ENCODE measurements at places on chromosomes 1 and 21.

DNA sequence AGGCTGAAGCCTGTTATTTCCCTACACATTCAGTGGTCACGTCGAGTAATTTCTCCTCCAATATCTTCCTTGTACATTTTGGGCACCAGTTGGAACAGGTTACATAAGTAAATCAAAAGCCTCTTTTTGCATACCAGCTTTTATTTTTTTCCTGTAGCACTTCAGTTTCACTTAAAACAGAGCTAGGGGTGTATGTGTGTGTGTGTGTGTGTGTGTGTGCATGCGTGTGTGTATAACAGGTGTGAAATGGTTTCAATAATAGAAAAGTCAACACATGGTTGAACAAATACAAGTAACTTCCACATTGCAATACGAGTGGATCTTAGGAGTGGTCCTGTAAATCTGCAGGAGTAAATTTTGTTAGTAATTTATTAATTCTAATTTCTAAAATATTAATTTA, 3.0 kb upstream of the MAN1A2 start:
- DNase-seq, result no peak

- DNase-seq, result no peak
Measured at GRCh38 chr1:197933647-197934046, 16.5 kb downstream of the LHX9 start.

DNA sequence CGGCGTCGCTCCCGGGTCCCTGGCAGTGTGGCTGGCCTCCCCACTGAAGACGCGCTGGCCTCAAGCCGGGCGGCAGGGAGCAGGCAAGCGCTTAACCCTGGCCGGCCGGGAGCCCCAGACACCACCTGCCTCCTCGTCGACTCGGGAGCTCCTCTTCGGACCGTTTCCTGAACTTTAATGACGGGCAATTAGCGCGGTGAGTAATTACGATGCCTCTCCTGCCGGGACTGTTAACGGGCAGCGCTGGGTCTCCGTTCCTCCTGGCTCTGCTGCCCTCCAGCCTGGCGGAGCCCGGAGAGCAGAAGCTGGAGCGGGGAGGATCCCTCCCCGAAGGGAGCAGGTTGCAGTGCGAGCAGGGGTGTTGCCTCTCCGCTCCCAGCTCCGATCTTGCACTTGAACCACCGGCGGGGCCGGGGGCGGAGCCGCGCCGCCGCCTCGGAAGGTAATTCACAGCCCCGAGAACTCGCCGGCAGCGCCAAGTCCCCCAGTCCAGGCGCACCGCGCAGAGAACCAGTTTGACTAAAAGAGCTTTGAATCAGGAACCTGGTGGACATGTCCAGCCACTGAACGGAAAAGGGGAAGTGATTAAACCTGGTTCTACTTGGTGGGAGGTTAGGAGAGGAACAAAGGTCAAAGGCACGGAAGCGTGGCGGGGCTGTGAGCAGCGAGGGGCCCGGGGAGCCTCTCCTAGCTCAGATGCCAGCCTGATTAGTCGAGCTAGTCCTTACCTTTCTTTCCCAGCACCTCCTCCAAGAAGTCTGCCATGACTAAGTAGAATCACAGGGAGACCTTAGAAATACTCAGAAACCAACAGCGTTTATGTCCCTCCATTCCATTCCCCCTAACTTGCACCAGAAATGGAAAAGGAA, 18.3 kb upstream of the PLEKHA6 start:
- DNase-seq, result peak; percentile 25

GRCh38 chr1:39951926-39952325, 3.0 kb upstream of the MFSD2A start:
- no peak for DNase-seq

DNA sequence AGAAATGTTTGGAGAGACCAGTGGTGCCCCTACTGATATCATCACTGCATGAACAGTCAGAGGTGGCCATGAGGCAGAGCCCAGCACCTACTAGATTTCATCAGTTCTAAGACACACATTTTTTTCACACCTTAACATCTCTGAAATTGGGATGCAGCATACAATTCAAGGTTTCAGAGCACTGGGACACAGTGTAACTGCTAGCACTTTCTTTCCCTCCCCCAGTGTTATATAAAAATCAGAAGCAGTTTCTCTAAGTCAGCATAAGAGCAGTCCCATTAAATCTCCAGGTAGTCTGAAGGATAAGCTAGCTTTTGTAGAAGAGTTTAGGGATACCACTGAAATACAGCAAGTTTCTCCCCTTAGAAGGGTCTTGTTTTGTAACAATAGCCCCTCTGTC, 10.0 kb upstream of the ANGPTL7 start:
- no peak for DNase-seq

- DNase-seq, result no peak
Measured at GRCh38 chr1:104132382-104132973, 382.8 kb downstream of the AMY1C start.

DNA sequence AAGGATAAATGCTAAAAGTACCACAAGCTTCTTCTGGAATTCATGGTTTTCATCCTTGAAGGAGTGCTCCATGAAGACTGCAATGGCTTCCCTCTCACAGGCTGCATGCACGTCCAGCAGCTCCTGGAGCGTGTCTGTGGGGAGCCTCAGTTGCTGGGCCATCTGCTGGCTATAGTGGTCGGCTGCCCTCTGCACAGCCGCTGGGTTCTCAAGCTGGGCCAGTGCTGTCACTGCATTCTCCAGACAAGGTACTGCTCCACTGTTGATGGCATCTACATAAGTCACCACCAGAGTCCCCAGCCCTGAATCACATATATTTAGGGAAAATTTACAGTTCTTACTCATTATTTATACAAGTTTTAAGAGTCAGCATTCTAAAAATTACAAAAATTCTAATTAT, 8.7 kb downstream of the GBP4 start:
- DNase-seq, result no peak

- DNase-seq, result no peak
Measured at GRCh38 chr1:19429611-19430010, 55.7 kb downstream of the CAPZB start.

DNA sequence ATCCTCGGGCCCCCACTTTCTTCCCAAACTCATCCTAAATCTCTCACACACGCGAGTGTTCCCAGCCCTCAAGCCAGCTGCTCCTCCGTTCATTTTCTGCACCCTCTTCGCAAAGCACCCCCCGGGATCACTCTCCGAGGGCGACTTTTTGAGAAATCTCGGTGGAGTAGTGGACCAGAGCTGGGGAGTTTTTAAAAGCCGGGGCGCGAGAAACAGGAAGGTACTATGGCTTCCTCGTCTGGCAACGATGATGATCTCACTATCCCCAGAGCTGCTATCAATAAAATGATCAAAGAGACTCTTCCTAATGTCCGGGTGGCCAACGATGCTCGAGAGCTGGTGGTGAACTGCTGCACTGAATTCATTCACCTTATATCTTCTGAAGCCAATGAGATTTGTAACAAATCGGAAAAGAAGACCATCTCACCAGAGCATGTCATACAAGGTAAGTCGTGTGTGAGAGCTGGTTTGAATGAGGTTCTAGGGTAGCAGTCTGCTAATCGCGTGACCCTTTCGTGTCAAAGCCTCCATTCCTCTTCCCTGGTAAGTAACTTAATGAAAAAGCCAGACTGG, 800 bp downstream of the DR1 start:
- peak; percentile 21 for DNase-seq

DNA sequence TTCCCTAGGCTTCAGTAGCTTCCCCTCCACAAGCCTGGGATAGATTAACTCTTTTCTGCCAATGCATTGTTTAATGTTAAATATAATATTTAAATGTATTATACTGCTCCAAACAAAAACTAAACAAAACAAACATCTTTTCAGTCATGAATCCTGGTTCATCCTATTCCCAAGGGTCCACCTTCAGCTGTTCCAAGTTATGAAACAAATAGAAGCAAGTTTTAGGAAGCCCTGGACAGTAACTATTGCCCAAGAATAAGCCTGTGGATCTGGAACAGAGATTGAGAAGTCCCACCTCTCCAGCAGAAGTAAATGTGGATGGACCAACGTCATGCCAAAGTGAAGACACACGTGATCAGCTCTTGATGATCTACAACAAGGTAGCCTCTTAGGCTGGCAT, 408.1 kb downstream of the SETD4 start:
- DNase-seq, result no peak

DNA sequence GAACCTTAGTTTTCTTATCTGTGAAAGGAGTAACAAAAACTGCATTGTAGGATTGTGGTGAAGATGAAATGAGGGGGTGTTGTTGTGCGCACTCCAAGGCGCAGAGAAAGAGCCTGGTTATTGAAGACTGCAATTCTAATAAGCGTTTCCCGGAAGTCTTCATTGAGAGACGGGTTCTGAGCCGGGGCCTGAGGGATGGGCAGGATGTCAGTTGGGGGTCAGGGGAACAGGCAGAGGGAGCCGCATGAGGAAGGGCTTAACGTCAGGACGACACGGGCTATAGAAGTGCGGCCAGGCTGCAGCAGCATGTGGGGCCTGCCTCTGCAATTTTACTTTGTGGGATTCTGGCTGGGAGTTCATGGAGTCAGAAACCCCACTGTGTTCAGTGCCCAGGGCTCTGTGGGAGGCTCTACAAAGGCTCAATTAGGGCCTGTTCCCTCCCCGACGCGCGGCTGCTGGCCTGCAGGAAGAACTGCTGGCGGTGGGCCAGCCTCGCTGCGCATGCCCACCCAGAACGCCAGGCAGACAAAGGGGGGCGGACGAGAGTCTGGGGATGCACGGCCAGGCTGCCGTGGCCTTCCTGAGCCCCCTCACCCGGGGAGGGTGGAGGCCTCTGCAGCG, 20.7 kb downstream of the TRIM62 start:
- no peak for DNase-seq

DNA sequence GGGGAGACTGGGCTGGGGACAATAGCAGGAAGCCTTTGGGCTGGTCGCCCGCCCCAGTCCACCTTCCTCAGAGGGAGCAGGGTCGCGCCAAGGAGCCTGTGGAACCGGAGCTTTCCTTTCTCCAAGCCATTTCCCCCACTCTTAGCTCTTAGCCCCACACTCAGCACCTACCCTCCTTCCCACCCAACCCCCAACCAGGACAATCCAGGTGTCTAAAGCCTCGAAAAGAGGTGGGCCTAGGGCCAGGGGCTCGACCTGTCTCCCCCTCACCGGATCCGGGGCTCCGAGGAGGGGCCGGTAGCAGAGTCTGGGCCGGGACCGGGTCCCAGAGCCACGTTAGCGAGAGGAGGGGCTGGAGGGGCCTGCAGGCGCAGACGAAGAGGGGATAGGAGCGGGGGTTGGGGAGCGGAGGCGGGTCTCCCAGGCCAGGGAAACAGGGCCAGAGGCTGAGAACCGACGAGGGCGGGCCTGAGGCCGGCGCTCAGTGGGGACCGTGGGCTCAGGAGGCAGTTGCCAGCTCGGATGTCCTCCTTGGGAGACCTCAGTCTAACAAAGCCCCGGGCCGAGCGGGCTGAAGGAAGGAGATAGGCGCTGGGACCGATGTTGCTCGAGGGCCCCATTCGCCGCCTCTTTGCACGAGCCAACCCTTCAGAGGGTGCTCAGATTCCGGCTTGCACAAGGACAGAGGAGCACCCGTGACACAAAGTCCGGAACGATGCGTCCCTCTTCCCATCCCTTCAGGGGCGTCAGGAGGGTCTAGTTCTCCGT, 943 bp downstream of the SEMA6C start:
- DNase-seq, result no peak

DNA sequence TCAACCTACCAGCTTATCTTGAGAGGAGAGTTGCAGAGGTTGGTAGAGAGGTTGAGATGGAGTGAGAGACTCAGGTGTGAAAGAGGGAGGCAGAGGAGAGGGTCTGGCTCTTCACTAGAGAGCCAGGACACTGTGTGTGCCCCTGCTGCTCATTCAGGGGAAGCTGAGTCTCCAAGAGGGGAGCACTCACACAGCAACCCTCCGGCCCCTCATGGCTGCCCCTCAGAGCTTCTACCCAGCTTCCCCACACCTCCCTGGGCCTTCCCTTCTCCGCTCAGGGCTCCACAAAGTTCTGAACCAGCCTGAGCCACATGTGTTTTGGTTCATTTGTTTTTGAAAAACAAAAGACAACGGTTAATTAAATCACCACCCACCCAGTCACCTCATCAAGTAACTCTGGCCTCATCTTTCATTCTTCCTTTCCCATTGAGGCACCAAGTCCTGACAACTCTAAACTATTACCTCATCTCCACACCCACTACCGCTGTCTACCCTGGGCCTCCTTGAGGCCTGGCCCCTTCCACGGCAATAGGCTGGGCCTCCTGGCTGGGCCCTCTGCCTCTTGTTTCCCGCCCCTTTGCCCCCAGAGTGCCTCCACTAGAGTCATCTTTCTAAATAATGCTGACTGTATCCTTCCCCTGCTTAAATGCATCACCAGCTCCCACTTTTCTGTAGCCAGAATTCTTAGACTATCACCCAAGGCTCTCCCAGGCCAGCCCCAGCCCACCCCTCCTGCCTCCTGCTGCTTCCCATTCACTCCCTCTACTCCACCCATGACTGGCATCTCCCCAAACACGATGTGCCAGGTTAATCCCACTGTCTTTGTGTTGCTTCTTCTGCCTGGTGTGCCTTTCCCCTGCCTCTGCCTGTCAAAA, 33.0 kb downstream of the TNNT2 start:
- no peak for DNase-seq

- DNase-seq, result no peak
Measured at GRCh38 chr1:209219791-209220524, 363.6 kb upstream of the CAMK1G start.

DNA sequence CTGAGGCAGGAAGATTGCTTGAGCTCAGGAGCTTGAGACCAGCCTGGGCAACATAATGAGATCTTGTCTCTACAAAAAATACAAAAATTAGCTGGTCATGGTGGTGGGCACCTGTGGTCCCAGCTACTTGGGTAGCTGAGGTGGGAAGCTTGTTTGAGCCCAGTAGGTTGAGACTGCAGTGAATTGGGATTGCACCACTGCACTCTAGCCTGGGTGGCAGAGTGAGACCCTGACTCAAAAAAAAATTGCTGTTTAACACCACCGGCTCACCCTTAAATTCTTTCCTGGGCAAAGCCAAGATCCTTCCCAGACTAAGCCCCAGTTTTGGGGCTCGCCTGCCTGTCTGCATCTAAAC, 6.6 kb upstream of the NSUN4 start:
- no peak for DNase-seq

- no peak for DNase-seq
Measured at GRCh38 chr1:202038688-202039346, 28.4 kb downstream of the ELF3 start.

GRCh38 chr1:89351597-89352311, 12.1 kb upstream of the GBP6 start:
- DNase-seq, result no peak

DNA sequence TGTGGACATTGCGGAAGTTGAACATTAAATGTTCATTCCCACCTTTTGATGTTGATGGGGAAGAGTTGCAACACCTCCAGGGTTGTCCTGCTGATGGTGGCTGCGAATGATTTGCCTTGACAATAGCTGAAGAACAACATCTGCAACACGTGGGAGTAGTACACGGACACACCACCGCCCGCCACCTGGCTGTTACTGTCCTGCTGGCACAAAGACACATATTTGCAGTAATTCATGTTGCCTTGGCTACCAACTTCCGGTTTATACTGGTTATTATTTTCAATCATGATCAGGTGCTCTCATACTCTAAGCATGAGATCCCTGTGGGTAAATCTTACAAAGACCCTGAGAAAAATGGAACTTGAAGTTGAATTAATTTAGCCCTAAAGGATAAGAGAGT, 55.2 kb downstream of the UBR4 start:
- DNase-seq, result no peak

GRCh38 chr21:41086569-41086968, 81.4 kb upstream of the BACE2 start:
- DNase-seq, result no peak

- no peak for DNase-seq
Measured at GRCh38 chr1:1915911-1916840, 1.1 kb downstream of the CALML6 start.

GRCh38 chr1:202154766-202155477, 5.5 kb downstream of the PTPN7 start:
- DNase-seq, result no peak

- no peak for DNase-seq
Measured at GRCh38 chr1:207841293-207841692, 69.6 kb downstream of the CD34 start.

Measured in stimulated activated CD4-positive, alpha-beta T cell treated with anti-CD3 and anti-CD28 coated beads, Interleukin-1b, Interleukin-23, amount 100 ng/mL, for 48 hours (primary cell).